ENCODE measurements at places on chromosomes 13 and 19. TPM values are rescaled to one million over a fixed set of nuclear protein-coding genes. Genes with fewer than 3 reads are reported as not detected.

FPR2 gene
- total RNA-seq, result not detected

ABHD13 gene
- total RNA-seq, result 6.7 TPM

FGF22 gene
- not detected for total RNA-seq

SULT2A1 gene
- total RNA-seq, result not detected

FUT1 gene
- 8.3 TPM for total RNA-seq

Measured in lung microvascular endothelial cell (primary cell).